ENCODE measurements at places on chromosomes 7 and 10.

- DNase-seq, result no peak
Observed at GRCh38 chr10:33252794-33253203, 81.7 kb downstream of the NRP1 start.

DNA sequence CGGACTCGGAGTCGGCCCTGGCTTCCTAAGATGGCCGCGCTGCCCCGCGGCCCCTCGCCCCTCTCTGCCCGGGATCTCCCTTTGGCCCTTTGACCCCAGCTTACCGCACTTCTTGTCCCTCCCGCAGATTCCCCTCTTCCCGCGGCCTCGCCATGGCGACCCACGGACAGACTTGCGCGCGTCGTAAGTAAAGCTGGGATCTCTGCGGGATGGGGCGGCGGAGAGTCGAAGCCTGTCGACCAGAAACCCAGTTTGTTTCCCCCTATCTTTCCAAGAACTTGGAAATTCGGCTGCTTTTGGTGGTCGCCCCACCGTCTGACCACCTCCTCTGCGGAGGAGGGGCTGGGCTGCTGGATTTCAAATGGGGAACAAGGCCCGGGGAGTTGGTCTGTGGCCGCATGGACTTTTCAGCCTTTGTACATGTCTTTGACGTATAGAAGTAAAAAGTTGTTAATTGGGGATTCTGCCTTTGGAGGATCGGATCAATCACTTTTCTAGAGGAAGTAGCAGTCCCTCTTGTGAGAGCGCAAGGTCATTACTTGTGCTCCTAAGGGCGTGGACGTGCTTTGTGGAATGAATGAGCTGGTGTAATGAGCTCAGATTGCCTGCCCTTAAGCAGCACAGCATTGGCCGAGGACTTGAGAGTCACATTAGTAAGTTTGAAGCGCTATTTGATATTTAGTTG is 553 bp downstream of the VDAC2 start:
- no peak for DNase-seq

- no peak for DNase-seq
Observed at GRCh38 chr10:24446739-24447138, 237.8 kb downstream of the KIAA1217 start.

DNA sequence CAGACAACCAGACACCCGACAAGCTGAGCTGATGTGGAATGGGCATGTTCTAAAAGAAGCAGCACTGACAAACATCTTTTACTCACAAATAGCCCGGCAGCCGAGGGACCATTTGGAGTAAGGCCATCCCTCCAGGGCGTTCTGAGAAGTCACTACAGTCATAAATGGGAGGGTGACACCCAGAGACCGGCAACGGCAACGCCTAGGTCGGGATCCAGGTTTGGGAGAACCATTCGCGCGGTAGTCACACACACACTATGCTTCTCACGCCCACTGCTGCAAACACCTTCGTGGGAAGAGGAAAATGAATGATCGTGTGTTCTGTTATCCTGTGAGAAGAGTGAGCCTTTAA is 9.8 kb downstream of the TNS3 start:
- DNase-seq, result no peak

- no peak for DNase-seq
Observed at GRCh38 chr7:90655566-90655965, 59.4 kb downstream of the CDK14 start.

DNA sequence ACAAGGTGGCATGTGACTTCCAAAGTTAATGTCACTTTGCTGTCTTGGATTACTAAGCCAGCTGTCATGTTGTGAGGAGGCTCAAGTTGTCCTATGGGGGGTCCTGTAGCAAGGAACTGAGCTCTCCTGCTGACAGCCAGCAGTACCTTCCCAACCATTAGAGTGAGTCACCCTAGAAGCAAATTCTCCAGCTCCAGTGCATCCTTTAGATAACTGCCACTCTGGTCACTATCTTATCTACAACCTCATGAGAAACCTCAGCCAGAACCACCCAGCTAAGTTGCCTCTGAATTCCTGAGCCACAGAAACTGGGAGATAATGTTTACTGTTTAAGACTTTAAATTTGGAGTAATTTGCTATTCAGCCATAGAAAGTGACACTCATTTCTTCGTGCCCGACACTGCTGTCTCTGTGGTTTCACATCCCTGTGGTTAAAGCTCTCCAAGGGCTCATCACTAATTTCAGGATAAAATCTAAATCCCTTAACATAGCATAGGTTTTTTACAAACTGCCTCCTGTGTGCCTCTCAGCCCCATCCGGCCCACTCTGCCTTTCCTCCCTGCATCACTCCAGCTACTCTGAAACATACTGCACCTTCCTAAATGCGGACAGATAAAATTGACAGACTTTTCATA is 83.5 kb downstream of the PRR15 start:
- no peak for DNase-seq

DNA sequence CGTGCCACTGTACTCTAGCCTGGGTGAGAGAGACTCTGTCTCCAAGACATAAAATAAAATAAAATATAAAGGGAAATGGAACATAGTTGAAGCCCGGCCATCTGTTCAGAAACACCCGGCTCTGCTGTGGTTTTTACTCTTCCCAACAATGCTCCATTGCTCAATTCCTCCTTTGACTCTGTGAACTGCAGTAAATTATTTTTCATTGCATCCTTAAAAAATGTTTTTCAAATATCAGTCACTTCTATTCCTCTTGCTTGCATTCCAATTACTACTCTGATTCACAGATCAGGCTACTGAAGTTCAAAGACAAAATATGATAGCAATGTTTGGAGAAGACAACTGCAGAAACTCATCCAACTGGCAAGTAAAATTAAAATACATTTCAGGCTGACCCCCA is 983.0 kb downstream of the SORCS1 start:
- DNase-seq, result no peak

GRCh38 chr10:132003282-132003924 is 21.7 kb upstream of the BNIP3 start:
- DNase-seq, result no peak

GRCh38 chr7:81669476-81670105 is 100.3 kb downstream of the HGF start:
- DNase-seq, result no peak

- DNase-seq, result no peak
Observed at GRCh38 chr7:93310346-93310745, 78.2 kb downstream of the VPS50 start.

GRCh38 chr7:134613623-134614347 is 32.9 kb upstream of the BPGM start:
- DNase-seq, result no peak

DNA sequence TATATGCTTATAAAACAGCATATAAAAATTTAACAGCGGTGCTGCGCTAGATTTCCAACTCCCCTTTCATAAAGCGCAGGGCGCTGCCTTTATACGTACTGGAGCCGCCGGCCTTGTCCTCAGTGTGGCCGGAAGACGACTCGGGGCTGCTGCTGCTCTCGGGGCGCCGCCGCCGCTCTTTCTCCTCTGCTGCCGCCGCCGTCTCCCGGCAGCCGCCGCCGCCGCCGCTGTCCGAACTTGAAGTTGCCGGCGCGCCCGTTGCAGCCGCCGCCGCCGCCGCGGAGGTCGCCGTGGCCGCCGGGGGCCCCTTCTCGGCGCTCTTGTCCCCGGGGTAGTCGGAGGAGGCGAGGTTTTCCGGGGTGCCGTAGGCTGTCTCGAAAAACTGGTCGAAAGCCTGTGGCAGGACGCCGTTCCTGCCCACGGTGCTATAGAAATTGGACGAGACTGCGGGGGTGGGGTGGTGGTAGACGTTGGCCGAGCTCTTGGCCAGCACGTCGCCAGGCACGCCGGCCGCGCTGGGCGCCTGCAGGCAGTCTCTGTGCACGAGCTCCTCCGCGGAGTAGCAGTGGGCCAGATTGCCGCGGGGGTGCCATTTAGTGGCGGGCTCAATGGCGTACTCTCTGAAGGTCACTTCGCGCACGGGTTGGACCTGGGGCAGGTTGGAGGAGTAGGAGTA is 557 bp downstream of the HOXA11 start:
- peak; percentile 74 for DNase-seq

GRCh38 chr7:130473289-130473688 is 18.6 kb upstream of the MEST start:
- no peak for DNase-seq

DNA sequence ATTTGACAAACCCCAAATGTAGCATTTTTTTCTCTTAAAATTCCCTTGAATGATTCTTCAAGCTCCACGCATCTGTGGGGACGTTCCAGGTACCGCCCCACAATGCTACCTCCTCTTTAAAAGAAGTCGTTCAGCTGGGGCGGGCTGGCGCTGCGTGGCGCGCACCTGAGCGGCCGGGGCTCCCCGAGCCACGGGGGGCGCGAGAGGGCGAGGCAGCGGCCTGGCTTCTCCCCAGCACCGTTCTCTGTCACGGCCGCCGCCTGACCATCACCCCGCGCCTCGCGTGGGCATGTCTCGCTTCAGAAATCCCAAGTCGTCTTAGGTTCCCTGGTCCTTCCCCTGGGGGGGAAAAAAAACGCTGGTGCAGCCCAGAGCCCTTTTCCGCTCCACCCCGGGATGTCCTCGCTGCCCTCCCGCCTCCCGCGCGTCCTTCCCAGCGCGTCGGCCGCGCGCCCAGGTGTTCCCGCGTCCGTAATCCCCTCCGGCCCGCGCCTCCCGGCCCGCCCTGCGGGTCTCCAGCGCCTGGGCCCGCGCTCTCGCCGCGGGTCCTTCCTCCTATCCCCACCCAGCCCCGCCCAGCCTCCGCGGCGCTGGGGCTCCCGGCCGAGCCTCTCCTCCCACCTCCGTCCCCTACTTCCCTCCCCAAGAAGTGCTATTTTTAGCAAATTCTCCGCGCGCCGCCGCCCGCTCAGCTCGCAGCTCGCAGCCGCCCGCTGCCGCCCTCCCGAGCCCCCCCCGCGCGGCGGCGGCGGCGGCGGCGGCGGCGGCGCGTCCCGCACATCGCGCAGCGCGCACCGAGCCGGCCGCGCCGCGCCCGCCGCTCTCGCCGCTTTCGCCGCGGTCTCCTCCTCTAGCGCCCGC is 58.7 kb upstream of the PRPS1L1 start:
- peak; percentile 52 for DNase-seq

- no peak for DNase-seq
Observed at GRCh38 chr10:98608411-98608810, 161.7 kb upstream of the HPS1 start.

GRCh38 chr7:78179211-78179610 is 380.6 kb downstream of the PHTF2 start:
- no peak for DNase-seq

- no peak for DNase-seq
Observed at GRCh38 chr10:31464552-31464951, 145.5 kb downstream of the ZEB1 start.

DNA sequence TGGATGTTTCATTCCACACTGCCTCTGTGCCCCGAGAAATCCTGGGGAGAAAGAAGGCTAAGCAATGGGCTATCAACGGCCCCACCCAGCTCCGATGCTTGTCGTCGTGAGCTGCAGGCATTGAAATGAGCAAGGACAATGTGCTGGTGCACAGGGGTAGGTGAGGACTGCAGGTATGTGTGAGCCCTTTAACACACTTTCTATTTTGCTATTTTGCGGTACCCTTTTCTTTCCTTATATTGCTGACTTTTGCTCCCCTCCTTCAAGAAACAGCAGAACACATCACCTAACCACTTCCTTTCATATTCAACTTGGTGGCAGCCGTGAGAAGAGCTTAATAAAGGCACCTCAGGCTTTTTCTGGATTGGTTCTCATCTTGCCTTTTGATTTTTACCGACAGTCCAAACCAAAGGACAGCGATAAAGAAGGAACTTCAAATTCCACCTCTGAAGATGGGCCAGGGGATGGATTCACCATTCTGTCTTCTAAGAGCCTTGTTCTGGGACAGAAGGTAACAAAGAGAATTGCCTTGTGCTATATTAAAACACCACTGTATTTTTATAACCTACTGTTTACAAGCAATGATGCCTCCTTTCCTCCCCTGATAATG is 39.2 kb downstream of the AIFM2 start:
- peak; percentile 65 for DNase-seq

GRCh38 chr7:22452960-22453558 is 46.9 kb downstream of the STEAP1B start:
- DNase-seq, result no peak

DNA sequence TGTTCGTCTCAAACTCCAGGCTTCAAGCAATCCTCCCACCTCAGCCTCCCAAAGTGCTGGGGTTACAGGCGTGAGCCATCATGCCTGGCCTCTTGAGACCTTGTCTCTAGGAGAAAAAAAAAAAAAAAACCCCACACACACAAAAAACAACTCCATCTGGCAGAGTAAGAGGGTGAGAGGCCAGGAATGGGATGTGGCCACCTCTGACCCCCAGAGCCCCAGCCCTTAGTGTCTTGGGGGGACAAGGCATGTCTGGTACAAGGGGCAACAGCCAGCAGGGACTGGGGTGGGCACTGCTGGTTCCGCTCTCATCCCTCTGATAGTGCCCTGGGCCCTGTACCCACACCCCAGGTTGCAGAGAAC is 15.6 kb upstream of the TNRC18 start:
- DNase-seq, result no peak

DNA sequence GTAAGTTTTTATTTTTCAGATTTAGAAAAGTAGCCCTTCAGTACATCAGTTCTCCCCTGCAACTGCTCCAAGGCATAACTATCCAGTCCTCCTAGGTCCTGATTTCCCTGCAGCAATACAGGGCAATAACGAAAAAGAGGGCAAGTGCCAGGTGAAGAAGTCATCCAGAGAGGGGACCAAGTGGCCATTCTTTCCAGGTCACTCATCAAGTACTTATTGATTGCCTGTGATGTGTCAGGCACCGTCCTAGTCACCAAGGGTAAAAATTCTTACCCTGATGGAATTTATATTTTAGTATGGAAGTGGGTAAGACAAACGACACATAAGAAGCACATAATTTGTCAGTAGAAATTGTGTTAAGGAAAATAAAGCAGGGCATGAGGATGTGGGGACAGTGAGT is 67.1 kb upstream of the GSDME start:
- no peak for DNase-seq

DNA sequence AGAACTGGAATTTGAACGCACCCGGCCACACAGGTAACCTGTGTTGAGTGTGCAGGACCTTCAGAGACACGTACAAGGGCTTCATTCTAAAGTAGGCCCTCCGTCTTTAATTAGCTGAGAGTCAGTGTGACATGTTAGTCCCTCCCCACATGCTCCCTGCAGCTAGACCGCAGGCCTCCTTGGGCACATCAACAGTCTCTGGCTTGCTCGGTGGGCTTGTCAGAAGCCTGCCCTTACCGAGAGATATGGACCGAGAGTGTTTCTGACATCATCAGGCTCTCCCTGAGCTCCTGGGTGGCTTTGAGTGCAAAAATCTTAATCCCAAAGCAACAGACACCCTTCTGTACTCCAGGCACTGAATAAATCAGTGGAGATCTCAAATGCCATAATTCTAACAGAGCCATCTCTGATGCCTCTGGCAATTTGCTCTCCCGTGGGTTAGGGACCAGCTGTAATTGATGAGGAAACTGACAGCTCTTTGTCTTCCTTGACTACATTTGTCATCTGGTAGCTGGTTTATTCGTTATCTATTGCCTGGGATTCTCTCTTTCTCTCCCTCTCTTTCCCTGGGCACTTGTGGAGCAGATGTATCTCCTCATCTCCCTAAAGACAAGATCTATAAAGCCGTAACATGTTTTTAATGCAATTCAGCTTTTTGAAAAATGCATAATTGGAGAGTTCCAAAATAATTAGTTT is 850.6 kb downstream of the TYW1 start:
- no peak for DNase-seq
